ENCODE measurements at places on chromosomes 11 and 22. TPM values are rescaled to one million over a fixed set of nuclear protein-coding genes. Genes with fewer than 3 reads are reported as not detected.

DNA sequence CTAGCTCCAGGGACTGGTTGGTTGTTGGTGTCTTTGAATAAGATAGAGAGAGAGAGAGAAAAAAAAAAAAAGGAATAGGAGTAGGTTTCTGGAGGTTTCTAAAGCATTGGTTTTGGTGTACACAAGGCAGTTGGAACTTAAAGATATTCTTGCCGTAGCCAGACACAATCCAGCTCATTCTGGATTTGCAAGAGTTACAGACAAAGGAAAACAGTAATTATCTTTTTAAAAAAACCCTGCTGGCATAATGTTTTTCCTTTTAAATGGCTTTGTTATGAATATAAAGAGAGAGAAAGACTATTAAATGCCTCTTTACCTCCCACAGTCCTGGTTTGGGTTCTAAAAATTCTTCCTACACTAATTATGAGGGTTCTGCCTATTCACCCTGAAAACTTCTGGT lies 120.4 kb upstream of the RAG2 start:
- DNase-seq = no peak

- peak; percentile 47 for DNase-seq
Measured at GRCh38 chr11:75384438-75385080, 14.8 kb upstream of the RPS3 start.

GRCh38 chr22:29715240-29715639 lies 4.6 kb upstream of the CABP7 start:
- no peak for DNase-seq

- no peak for DNase-seq
Measured at GRCh38 chr22:37173709-37174108, 14.3 kb downstream of the C1QTNF6 start.

The MS4A15 gene
- polyA plus RNA-seq = not detected

DNA sequence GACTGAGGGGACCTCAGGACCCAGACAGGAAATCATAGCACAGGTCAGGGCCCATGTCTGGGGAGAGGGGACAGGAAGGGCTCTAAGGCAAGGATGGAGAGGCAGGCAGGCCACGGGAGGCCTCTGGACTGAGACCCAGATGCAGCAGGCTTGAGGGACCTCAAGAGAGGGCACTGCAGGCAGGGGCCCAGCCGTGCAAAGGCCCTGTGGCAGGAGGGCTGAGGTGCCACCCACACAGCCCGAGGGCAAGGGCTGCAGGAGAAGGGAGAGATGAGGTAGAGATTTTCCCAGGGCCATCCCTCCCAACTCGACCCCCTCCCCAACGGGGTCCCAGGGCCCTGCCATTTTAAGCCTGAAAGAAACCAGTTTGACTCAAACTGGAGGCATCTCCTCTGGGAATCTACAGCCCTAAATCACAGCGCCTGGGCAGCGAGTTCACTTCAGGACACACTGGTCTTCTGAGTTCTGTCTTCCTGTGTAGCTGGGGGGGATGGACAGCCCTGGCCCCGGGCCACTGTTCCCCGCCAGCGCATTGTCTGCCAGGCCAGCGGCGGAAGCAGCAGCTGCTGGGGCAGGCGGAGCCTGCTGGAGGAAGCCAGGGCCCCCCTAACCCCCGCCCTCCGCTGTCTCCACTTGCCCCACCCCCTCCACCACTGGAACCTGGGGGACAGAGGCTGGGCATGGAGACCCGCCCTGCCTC lies 20.3 kb upstream of the WNT7B start:
- peak; percentile 64 for DNase-seq

DNA sequence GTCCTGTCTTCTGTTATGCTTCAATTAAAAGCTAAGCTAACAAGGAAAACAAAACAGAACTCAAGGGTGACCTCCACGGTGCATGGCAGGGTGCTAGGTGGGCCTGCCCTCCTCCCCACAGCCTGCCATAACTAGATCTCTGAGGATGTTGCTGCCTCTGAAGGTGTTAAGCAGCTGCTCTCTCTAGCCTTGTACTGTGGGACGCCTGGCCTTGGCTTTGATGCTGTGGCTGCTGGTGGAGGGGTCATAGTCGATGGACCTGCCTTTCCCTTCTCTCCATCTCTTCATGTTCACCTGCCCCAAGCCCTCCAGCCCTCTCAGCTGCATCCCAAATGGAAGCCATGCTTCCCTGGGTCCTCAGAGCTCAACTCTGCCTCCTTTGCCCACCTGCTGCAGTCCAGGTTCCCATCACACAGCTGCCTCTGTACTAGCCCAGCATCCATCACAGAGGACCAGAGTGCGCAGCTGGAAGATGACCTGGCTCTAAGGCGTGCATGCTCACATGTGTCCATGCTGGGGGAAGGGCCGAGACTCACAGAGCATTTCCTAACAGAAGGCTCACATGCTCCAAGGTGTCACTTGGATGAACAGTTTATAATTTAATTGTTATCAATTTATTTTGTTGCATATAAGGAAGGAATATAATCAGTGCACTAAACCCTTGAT lies 180.3 kb upstream of the E2F8 start:
- DNase-seq = no peak

The WNT7B gene
- 11.1 TPM for polyA plus RNA-seq

The ARHGAP20 gene
- polyA plus RNA-seq = 4.0 TPM

DNA sequence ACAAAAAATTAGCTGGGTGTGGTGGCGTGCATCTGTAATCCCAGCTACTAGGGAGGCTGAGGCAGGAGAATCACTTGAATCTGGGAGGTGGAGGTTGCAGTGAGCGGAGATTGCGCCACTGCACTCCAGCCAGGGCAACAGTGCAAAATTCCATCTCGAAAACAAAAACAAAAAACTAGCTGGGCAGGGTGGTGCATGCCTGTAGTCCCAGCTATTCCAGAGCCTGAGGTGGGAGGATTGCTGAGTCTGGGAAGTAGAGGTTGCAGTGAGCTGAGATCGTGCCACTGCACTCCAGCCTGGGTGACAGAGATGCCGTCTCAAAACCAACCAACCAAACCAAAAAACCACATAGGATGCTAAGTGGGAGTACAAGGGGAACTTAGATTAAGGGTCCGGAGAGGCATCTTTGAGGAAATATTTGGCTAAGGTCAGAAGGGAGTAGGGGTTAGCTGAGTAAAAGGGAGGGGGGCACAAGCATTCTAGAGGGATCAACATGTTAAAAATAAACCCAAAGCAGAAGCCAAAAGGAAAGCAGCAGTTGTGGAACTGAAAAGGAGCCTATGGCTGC lies 10.2 kb downstream of the PHF5A start:
- no peak for DNase-seq

- DNase-seq = no peak
Measured at GRCh38 chr22:49094858-49095257, 732.8 kb downstream of the BRD1 start.

DNA sequence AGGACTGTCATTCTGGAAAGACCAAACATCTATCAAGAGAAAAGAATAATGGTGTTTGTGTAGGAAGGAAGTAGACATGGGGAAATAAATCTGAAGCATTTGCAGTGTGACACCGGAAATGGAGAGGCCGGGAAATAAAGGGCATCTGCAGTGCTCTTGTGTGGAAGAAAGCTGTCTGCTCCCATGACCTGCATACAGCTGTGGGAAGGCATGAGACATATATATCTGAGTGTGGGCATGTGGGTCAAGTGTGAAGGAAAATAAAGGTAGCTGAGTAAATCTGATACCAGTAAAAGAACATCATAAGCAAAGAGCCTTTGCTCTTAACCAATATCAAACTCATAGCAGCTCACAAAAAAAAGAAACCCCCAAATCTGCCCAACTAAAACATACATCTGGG lies 72.1 kb upstream of the OR5AK2 start:
- DNase-seq = peak; percentile 1

GRCh38 chr22:43263645-43264514 lies 76.9 kb upstream of the TTLL12 start:
- peak; percentile 63 for DNase-seq

GRCh38 chr22:25069758-25070481 lies 117.4 kb downstream of the KIAA1671 start:
- peak; percentile 44 for DNase-seq

- no peak for DNase-seq
Measured at GRCh38 chr22:44944883-44945601, 64.8 kb downstream of the PHF21B start.

The BEST1 gene
- polyA plus RNA-seq = 5.1 TPM

GRCh38 chr22:48693377-48694135 lies 1134.1 kb downstream of the BRD1 start:
- no peak for DNase-seq

GRCh38 chr11:8375932-8376331 lies 112.3 kb upstream of the LMO1 start:
- no peak for DNase-seq

The PARVA gene
- 100 TPM for polyA plus RNA-seq

The POU2AF2 gene
- not detected for polyA plus RNA-seq

Data from renal cortex interstitium (tissue), 15 donors.